ENCODE measurements at places on chromosomes 12 and 14.
A peak's percentile ranks its signal among the peaks of the same experiment; 100 is the strongest.

DNA sequence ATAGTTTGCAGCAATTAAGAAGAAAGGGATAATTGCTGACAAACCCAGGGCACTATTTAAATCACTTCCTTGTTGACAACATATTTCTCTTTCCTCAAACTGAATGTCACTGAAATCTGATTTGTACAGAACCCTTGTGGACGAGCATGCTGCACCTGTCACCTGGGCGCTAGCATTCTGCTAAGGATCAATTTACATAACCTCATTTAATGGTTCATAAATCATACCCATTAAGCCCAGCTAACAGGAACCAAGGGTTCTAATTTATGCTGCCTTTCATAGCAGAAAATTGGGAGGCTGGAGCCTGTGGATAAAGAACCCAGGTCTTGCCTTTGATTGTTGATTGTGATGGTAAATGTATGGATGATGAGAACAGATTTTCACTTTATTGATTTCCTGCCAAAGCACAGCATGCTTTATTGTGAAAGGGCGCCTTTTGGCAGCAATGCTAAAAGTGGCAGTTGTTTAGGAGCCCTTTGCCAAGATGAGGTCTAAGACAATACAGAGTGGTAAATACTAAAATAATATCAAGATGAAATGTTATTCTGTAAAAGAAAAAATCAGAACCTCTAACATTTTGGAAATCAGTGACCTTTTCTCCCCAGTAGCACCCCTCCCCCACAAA lies 95.4 kb downstream of the NKX2-1 start:
- peak; percentile 90 for DNase-seq

- peak; percentile 66 for DNase-seq
These were observed 253.7 kb downstream of the EFCAB11 start for GRCh38 chr14:89700801-89701200.

- no peak for DNase-seq
These were observed 65.5 kb downstream of the TTC7B start for GRCh38 chr14:90750701-90751100.

- DNase-seq, result no peak
These were observed 2.8 kb downstream of the SRSF9 start for GRCh38 chr12:120466560-120467315.

- DNase-seq, result peak; percentile 99
These were observed 72.0 kb downstream of the IRF2BPL start for GRCh38 chr14:76956316-76957090.

GRCh38 chr14:20198991-20199390 lies 8.3 kb downstream of the OR11G2 start:
- no peak for DNase-seq

- no peak for DNase-seq
These were observed 7.2 kb upstream of the DICER1 start for GRCh38 chr14:95164506-95164905.

DNA sequence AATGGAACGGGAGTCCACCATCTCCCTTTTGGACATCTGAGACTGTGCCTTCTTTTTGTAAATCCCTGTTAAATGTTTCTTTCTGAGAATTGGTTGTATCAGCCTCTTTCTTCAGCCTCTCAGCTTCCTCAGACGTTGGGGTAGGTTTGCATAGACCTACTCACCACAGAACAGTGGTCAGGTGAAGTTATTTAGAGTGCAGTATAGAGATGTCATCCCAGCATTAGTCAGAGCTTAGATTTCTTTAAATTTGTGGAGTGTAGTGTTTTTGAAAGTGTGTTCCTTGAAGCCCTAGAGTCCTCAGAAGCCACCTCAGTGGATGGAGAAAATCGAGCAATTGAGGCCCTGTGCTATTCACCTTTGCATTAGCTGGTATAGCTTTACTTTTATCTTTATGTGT lies 8.9 kb upstream of the EEA1 start:
- no peak for DNase-seq

DNA sequence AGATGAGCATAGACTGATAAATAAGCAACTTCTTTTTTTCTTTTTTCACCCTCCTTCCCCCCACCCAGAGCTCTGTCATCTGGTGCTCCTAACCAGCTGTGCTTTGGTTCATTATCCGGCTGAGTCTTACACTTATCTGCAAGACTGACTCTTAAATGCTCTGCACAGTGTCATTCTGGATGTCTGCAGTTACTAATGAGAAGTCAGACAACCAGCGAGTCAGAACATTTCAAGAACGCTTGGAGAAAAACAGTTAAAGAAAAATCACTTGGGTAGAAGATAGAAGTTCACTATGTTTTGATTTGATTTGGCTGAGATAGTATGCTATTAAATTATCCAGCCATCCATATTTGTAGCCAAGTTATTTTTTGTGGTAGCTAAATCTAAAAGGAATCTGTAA lies 328.9 kb upstream of the PRICKLE1 start:
- no peak for DNase-seq

DNA sequence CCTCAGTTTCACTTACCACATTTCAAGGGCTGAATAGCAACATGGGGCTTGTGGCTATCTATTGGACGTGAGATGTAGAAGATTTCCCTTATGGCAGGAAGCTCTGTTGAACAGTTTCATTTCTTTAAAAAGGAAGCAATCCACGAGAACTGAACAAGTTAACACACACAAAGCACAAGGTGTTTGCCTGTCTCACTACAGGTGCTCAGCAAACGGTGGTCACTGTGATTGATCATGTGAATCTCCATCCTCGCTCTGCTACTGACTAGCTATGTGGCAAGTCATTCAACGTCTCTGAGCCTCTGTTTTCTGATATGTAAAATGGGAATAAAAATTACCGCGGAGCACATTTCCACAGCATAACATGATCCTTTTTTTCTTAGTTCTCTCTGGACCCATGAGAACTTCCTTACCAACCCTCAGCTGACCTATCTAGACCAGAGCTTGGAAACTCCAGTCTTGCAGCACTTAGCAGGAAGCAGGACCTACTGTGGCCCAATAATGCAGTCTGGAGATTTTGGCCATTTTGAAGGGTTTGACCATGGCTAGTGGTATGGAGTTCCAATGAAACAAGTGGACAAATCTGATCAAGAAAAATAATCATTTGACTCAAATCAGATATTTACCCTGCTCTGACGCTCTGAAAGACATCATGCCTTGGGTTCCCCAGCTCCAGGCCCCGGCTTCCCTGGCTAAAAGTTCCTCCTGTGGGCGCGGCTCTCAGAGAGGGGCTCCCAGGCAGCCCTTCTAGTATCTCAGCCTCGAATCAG lies 278.8 kb downstream of the ZFP36L1 start:
- DNase-seq, result no peak

DNA sequence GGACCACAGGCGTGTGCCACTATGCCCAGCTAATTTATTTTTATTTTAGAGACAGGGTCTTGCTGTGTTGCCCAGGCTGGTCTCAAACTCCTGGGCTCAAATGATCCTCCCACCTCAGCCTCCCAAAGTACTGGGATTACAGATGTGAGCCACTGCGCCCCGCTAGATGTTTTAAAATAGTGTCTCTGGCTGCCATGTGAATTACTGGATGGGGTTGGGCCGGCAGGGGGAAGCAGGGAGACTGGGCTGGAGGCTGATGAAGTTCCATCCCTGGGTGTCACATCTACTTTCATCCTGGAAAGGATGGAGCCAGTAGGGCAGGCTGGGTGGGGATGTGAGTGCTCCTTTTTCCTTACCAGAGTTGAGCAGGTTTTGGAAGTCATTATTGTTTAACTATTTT lies 46.1 kb downstream of the DNAH10 start:
- DNase-seq, result no peak

- DNase-seq, result no peak
These were observed 61.6 kb downstream of the RIN3 start for GRCh38 chr14:92575061-92575747.

DNA sequence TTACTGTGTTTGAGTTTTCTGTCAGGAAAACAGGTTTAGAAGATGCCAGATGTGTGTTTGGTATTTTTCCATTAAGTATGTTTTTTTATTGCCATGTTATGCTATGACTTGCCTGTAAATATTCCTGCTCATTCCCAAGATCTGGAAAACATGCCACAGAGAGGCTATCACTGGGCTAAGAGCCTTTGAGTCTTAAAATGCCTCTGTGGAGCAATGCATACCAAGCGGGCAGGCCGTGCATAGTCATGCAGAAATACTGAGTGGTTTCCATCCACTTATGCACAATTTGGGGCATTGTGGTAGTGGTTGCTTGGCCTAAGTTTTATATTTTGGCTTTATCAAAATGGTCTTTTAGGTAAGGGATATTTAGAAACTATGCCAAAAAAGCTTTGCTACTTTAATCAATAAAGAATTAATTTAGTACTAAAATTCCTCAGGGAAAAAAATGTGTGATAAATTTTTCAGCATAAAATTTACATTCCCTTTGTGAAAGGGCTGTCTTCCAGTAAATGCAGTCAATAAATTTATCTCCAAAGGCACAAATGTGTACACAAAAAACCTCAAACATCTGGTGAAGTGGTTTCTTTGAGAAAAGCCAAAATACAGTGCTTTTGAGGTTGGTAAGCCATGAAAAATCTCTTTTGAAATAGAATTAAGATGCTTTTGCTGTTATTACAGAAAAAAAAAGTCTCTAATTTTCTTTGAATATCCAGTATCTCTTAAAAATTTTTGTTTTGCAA lies 341.3 kb upstream of the FBXO33 start:
- DNase-seq, result no peak

DNA sequence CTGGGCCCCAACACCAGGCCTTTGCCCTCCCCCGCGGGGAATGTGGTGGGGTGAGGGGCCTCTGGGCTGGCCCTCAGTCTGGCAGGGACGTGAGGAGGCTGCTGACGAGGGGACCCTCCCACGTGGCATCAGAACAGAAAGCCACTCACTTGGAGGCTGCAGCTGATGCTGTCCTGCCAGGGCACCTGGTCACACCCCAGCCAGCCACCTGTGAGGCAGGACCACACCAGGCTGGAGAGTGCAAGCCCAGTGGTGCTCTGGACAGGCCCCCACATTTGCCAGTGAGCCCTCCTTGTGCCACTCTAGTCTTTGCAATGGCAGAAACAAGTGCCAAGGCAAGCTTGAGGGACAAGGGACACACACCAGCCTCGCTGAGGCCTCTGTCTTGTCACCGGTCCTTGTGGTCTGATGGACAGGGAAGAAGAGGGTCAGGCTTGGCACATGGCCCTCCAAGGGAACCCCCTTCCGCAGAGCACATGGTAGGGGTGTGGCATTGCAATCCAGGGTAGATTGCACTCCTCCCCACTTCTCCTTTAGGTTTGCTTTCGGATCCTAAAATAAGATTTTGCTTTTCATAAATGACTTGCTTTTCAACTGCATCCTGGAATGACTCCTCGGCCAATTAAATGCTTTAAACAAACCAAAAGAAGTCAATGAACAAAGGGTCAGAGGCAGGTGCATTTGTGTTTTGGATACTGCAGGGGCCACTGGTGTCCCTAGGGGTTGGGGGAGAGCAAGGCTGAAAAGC lies 53.7 kb downstream of the CCDC88C start:
- no peak for DNase-seq

GRCh38 chr12:39112064-39112463 lies 206.7 kb upstream of the CPNE8 start:
- no peak for DNase-seq

DNA sequence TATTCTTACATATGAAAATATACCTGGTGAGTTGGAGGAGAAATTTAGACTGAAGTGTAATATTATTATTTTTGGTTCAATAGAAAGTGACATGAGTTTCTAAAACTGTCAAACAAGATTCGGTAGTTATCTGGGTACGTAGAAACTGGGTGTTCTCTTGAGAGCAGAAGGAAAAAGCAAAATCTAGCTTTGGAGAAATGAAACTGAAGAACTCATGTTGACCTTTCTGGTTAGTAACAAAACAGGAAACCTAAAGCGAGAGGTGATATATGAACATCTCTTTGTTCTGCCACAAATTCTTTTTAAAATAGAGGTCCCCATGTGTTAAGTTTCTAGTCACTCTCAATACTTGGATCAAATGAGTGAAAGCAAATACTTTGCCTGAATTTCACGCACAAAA lies 401.7 kb downstream of the TRHDE start:
- no peak for DNase-seq

DNA sequence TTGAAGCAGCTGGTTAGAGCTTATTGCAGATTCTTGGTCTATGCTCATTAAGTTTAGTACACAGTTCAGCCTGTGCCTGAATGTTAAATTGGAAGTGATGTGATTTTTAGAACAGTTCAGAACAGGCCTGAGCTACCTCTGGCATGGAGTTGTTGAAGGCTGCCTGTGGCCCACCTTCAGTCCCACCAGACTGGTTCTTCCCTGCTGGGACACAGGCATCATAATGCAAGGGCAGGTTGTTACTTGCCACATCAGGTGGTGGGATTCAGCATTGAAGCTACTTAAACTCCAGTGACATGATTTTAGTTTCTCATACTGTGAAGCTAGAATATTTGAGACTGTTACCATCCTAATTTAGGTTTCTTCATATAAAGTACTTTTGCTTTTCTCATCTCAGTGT lies 49.4 kb downstream of the PROX2 start:
- no peak for DNase-seq

DNA sequence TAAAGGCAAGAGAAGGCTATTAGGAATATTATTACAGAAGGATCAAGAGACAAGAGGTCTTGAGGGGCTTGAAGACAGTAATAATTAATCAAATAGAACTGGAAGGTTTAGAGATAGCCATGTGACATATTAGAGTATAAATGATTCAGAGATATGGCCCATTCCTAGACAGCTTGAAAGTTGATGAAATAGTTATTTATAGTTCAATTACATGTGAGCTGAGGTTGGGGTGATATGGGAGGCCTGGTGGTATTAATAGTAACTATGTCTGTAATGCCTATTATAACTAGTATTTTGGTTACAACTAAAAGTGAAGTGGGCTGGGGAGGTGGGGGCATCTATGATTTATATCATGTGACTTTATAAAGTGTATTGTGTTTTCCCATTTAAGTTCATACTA lies 14.1 kb upstream of the MIS18BP1 start:
- no peak for DNase-seq

DNA sequence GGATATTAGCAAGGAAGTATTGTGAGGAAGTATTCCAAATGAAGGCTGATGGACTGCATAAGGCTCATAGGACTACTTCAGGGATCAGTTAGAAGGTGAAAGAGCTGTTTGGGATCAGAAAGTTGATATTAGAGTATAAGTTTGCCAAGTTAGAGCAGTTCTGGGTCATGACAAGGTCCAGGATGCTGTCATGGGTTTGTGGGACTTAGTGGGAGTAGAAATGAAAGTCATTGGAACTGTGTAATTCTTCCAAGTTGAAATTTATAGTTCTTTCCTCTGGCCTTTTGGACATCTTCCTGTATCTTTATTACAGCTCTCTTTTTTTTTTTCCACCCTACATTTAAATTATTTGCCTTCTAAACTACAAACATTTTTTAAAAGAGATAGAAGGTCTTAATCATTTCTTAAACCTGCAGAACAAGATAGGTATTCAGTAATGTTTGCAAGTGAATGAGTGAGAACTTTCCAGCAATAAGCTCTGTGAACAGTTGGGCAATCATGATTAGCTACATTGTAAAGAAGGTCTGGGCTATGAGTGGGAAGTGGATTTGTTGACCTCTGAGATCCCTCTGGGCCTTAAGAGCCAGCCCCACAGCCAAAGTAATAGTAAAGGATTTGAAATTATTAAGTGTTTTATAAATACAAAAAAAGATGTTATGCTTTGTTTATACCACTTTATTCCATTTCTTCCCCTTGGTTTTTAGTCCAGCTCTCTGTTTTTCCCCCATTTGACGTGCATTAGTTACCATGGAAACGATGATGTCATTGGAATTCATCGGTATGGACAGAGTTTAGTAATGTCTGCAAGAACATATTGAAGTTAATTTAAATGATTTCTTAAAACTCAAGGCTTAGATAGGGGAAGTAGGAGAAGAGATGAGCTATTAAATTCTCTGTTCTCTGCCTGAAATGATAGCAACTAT lies 247.9 kb upstream of the ARHGAP5 start:
- no peak for DNase-seq

All from NCI-H1417 (cell line).